ENCODE measurements at places on chromosomes 1 and 21. TPM values are rescaled to one million over a fixed set of nuclear protein-coding genes. Genes with fewer than 3 reads are reported as not detected.

OR2M3 gene
- total RNA-seq = not detected

DNASE2B gene
- not detected for total RNA-seq

PFKFB2 gene
- 2.1 TPM for total RNA-seq

KCNE1 gene
- total RNA-seq = 0.06 TPM

PIK3R3 gene
- total RNA-seq = 17.7 TPM

ZFP69B gene
- total RNA-seq = 8.5 TPM

TMEM125 gene
- total RNA-seq = not detected

TMPRSS2 gene
- 9.0 TPM for total RNA-seq

FNDC5 gene
- total RNA-seq = 2.7 TPM

MARK1 gene
- total RNA-seq = 6.6 TPM

Data from Daoy (cell line).